Left lobe of liver (tissue), 2 donors: ENCODE measurements at places on chromosomes 1 and 21. TPM values are rescaled to one million over a fixed set of nuclear protein-coding genes. Genes with fewer than 3 reads are reported as not detected.

DNA sequence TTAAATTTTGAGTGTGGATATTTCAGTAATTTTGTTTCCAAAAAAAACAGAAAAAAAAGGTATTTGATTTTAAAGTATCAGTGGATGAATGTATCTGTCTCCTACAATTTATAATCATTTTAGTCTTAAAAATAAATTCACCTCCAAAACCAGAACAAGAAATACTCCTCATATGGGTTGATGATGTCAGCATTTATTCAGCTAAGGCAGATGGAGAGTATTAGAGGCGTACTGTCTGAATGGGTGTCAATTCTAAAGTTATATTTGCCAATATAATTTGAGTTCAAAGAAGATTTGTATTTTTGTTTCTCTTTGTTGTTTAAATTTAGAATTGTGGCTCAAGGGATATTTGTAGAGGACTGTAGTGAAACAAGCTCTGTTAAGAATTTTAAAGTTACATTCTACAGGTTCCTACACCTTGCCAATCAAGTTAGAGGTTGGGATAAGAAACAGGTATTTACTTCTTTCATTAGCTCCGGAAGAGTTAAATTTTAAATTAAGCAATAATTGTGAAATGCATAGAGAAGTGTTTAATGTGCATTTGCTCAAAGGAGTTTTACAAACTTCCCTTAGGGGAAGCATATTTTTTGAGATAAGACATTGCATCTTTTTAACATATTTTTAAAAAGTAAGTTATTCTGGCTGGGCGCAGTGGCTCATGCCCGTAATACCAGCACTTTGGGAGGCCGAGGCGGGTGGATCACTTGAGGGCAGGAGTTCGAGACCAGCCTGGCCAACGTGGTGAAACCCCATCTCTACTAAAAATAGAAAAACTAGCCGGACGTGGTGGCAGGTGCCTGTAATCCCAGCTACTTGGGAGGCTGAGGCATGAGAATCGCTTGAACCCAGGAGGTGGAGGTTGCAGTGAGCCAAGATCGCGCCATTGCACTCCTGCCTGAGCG is 1.2 kb downstream of the PLA2G4A start:
- no peak for DNase-seq

Gene ADCY10
- total RNA-seq: 5.5 TPM

Gene CRNN
- total RNA-seq: not detected

Gene FCRL4
- total RNA-seq: not detected

Gene ENO1
- 382 TPM for total RNA-seq

Gene ATP6V1G3
- total RNA-seq: not detected
